ENCODE measurements at places on chromosomes 3 and 15. TPM values are rescaled to one million over a fixed set of nuclear protein-coding genes. Genes with fewer than 3 reads are reported as not detected.

IL17RD gene
- total RNA-seq = 0.05 TPM

GRCh38 chr3:47782446-47783308 is 984 bp upstream of the SMARCC1 start:
- H3K4me3 ChIP-seq = peak overlapping the region; percentile 82
- peaks cover 26% of the 10 kb centered on the region for H3K4me1 ChIP-seq
- H3K36me3 ChIP-seq = no peaks in the 10 kb centered on the region
- H3K27ac ChIP-seq = peak overlapping the region; percentile 94
- no peak for DNase-seq
- H3K27me3 ChIP-seq = no peaks in the 10 kb centered on the region

- H3K4me3 ChIP-seq = no peak overlapping the region
- no peaks in the 10 kb centered on the region for H3K27me3 ChIP-seq
- no peak overlapping the region for H3K27ac ChIP-seq
- H3K4me1 ChIP-seq = no peaks in the 10 kb centered on the region
- DNase-seq = no peak
- H3K36me3 ChIP-seq = no peaks in the 10 kb centered on the region
Measured at GRCh38 chr3:64865839-64866570, 178.2 kb upstream of the ADAMTS9 start.

GRCh38 chr3:25854635-25855034 is 64.7 kb downstream of the OXSM start:
- H3K27ac ChIP-seq = no peak overlapping the region
- no peak overlapping the region for H3K4me3 ChIP-seq
- DNase-seq = no peak

MUC13 gene
- 0.63 TPM for total RNA-seq

KY gene
- 0.15 TPM for total RNA-seq

LRRC34 gene
- total RNA-seq = 1.0 TPM

ANKUB1 gene
- total RNA-seq = not detected

DNA sequence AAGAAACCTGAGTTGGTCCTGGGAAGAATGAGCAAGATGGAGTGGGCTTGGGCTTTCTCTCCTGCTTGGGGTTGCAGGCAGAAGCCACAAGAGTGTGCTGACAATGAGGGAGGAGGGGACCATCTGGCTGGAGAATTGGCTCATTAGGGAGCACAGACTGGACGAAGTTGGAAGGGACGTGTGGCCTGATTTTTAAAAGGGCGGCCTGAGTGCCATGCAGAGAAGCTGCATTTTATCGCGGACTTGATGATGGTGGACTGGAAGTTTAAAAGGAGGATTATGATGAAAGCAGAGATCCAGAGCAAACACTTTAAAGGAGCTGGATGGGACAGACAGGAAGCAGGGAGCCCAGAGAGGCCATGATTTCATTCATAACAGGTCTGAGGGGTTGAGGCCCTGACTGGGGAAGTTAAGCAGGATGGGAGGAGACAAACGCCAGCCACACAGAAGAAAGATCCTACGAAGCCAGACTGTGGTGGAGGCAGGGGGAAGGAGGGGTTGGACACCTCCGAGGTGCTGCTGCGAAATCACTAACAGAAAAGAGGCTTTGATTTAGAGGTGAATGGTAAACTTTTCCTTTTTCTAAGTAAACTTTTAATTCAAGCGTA is 23.6 kb downstream of the TLNRD1 start:
- DNase-seq = no peak
- H3K36me3 ChIP-seq = no peaks in the 10 kb centered on the region
- H3K27me3 ChIP-seq = no peaks in the 10 kb centered on the region
- H3K4me1 ChIP-seq = peaks cover 3% of the 10 kb centered on the region
- H3K4me3 ChIP-seq = no peak overlapping the region

- H3K4me3 ChIP-seq = no peak overlapping the region
- DNase-seq = no peak
Measured at GRCh38 chr15:59352683-59353082, 20.0 kb downstream of the MYO1E start.

CTXND1 gene
- not detected for total RNA-seq

WDR76 gene
- total RNA-seq = 12.4 TPM

NIPA2 gene
- total RNA-seq = 40.9 TPM
